ENCODE measurements at places on chromosomes 1 and 21.

GRCh38 chr1:152107984-152108881 lies 7.0 kb downstream of the TCHH start:
- no peak for DNase-seq

GRCh38 chr1:91349524-91349923 lies 55.1 kb downstream of the HFM1 start:
- DNase-seq, result no peak

DNA sequence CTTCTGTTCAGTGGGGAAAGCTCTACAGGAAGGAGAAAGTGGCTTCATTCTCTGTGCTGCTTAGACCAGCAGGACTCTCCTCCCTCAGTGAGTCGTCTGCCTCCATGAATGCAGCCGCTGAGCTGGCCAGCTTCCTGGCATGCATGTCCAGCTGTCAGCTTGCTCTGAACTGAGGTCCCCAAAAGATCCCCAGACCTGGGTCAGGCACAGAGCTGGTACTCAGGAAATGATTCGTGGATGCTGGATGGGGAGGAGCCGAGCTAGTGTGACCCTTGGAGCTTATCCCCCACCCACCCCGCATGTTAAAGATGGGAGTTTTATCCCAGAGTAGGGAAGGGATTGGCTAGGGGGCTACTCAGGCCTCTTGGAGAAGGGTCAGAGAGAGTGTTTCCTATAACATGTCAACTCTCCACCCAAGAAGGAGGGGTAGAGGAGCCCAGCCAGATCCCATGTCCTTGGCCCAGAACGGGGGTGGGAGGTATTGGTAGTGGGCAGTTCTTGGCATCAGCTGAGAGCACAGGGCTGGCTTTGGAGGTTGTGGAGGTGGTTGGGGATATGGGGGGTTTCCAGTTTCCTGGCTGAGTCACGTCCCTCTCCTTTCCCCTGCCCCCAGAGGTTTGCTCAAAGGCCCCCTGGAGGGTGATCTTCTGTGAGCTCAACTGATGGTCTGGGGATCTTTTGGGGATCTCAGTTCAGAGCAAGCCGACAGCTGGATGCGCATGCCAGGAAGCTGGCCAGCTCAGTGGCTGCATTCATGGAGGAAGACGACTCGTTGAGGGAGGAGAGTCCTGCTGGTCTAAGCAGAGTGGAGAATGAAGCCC lies 110.1 kb downstream of the FOXD2 start:
- DNase-seq, result no peak

- DNase-seq, result no peak
These were observed 856.6 kb downstream of the PLA2G4A start for GRCh38 chr1:187685333-187685732.

DNA sequence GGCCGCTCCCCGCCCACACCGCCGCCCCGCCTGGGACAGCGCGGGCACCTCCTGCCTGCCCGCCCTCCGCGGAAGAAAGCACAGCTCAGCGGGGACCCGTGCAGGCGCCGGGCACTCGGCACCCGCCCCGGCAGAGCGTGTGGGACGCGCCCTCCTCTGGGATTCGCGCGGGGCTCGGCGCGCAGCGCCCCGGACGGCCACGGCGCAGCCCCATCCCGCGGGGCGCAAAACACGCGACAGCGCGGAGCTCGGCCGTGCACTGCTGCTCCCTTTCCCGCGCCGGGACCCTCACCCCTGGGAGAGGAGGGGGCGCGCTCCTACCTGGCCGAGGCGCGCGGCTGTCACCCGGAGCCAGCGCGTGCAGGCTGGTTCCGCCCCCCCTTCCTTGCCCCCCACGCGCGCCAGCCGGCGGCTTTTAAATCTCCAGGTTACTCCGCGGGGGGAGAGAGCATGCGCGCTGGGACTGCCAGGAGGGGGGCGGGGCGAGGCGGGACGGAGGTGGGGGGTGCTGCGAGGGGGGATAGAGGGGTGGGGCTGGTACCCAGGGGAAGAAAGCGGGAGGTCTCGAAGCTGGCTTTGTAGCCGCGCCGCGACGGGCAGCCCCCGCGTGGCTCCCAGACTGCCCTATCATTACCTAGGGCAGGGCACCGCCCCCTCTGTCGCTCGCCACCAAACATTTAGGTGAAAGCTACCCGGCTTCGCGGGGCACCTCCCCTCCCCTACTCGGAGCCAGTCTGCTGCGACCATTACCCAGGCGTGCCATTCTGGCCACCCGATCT lies at the start of gene SLC45A3:
Gene SLC45A3 (minus strand): TSS at position 437 of the 779 bp plus-strand sequence. CDS start 15,853 bp downstream, outside the sequence.
- peak; percentile 50 for DNase-seq

- no peak for DNase-seq
These were observed 7.4 kb upstream of the MOB3C start for GRCh38 chr1:46623743-46624644.

GRCh38 chr1:184023171-184023570 lies 14.4 kb downstream of the COLGALT2 start:
- no peak for DNase-seq

DNA sequence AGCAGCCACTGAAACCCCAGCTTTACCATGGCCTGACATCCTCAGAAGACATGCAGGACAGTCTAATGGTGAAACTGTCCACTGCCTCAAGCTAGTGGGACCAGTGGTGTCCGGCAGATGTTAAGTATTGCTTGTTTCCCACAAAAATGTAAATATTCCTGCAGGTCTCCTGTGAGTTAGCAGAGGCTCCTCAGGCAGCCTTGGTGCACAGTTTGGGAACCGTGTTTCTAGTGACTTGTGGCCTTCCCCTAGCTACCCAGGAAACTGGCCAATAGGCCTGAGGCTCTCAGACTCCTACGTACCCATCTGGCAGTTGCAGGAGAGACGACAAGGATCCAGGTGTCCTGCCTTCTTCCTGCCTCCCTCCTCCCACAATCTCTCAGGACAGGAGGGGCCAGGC lies 142.4 kb downstream of the CAMTA1 start:
- no peak for DNase-seq

DNA sequence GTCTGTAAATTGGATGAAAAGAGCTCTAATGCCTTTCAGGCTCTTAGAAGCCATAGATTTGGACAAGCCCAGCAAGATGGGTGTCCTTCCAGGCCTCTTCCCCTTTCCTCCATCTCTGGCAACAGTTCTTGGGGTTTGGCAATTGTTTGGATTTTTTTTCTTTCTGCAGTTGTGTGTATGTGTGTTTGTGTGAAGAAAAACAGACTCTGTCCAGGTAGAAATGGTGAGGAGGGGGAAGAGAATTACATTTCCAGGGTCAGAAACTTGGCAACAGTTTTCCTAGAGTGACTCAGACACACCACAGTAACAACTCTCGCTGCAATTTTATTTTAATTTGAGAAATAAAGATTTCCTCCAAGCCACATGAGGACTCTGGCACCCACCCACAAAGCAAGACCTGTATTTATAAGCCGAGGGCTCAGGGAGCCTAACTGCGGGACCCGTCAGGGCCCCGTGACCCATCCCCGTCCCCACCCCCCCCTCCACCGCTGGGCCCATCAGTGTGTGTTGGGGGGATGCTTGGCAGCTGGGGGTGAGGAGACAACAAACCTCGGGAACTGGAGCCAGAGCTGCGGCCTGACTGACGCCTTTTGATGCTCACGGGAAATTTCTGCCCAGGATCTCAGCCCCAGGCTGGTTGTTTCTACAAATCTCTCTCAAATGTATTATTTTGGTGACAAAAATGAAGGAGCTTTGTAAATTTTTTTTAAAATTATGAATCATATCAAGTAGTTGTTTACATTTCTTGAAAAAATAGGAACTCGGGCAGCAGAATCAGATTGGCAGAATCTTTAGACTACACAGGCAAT lies 4.4 kb downstream of the TMEM200B start:
- no peak for DNase-seq

DNA sequence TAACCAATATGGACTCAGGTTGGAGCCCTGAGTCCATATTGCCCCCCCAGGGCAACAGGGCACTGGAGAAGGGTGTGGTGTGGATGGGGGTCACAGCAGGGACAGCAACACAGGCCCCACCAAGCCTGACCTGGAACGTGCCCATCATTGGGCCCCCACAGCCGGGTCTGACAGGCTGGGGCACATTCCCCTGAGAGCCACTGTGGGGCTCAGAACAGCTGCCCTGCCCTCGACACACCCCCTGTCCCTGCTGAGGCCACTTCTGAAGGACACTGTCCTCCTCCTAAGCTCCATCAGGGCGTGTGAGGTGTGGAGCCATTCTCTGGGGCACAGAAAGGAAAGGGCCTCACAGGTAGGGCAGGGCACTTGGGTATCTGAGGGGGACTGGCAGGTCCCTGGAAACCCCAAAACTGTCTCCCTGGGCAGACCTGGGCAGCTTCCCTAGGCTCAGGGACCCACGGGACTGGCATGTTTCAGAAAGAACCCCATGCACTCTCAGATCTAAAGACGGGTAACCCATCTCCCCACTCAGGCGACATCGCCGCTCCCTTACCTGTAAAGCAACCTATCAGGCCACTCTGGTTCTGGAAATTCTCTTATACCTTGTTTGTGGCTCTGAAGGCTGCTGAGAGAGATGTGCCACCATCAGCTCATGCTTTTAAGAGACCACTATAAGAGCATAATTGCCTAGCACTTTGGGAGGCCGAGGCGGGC lies 95.5 kb downstream of the DMRTB1 start:
- DNase-seq, result no peak

- DNase-seq, result no peak
These were observed 3.7 kb downstream of the LAMTOR5 start for GRCh38 chr1:110403805-110404204.

GRCh38 chr1:6498576-6499111 lies 7.2 kb upstream of the PLEKHG5 start:
- no peak for DNase-seq

DNA sequence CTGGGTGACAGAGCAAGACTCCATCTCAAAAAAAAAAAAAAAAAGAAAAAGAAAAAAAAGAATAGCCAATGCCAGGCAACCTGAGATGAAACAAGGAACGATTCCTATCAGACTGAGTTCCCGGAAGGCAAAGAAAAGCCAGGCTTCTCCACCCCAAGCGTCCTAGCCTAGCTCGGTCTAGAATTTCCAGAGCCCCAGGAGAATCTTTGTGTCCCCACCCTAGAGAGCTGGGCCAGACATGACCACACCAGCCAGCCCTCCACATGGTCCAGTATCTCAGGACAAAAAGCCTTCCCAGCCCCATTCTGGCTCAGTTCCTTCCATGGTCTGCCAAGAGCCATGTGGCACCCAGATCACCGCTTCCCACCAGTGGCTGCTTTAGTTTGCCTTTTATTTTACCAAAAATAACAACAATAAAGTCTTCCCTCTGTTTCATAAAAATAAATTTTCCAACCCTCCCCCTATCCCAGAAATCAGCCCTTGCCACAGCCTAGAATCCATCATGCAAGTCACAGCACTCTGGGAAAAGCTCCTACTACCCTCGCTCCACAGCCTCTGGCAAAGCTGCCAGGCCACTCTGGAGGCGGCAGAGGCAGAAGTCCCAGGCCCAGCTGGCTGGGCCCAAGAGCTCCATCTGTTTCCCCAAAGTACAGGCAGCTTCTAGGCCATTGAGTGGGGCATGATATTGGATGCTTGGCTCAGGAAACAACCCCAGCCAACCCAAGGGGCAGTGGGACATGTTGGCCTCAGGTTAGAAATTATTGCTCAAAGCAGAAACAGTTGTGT lies 3.5 kb upstream of the MKNK1 start:
- DNase-seq, result no peak

DNA sequence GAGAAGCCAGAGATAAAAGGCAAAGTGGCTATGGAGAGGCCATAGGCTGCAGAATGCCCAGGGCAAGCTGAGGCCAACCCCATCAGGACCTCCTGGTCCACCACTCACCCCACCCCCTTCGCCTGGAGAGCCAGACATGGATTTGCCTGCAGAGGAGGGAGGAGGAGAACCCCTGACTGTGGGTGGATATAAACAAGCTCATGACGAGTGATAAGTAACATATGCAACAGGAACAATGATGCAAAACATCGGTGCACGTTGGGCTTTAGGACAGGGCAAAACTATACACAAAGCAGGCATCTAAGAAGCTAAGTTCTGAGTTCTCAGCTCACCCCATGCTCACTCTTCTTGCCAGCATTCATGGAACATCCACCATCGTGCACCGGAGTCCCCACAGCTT lies 150.3 kb downstream of the ETS2 start:
- DNase-seq, result no peak

- DNase-seq, result no peak
These were observed 1.1 kb downstream of the AGTRAP start for GRCh38 chr1:11736746-11737639.

All from stimulated activated CD4-positive, alpha-beta T cell treated with anti-CD3 and anti-CD28 coated beads, Interleukin-1b, Interleukin-23, amount 100 ng/mL, for 4 hours (primary cell).